ENCODE measurements at places on chromosomes 13 and 19. TPM values are rescaled to one million over a fixed set of nuclear protein-coding genes. Genes with fewer than 3 reads are reported as not detected.

Gene PTGIR
- total RNA-seq, result 70.4 TPM

Gene ZNF813
- total RNA-seq, result 4.0 TPM

GRCh38 chr19:29326351-29326750, 113.4 kb upstream of the UQCRFS1 start:
- DNase-seq, result no peak

- DNase-seq, result no peak
These were observed 117.6 kb upstream of the MRI1 start for GRCh38 chr19:13646758-13647157.

DNA sequence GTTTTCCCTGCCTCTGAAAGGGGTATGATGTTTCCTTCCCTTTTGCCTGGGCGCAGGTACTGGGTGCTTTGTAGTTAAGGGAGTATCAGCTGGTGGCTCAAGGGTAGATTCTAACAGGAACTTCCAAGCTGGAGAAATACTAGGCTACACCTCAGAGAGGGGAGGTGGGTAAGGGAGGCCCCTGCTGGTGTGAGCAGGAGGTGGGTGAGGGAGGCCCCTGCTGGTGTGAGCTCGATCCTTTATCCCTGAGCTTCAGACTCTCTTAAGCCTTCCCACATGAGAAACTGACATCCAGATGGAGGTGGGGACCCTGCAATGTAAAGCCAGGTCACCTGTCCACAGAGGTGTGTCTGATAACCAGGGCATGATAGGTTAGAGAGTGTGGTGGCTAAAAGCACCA, 32.1 kb downstream of the CYP2B6 start:
- DNase-seq, result no peak

Data from aorta (tissue), 5 donors.